Activated CD4-positive, alpha-beta T cell treated with anti-CD3 and anti-CD28 coated beads, Interleukin-2, amount 10 ng/mL, durations not matched to agents 7 days and 5 days (primary cell): ENCODE measurements at places on chromosomes 1 and 21.

DNA sequence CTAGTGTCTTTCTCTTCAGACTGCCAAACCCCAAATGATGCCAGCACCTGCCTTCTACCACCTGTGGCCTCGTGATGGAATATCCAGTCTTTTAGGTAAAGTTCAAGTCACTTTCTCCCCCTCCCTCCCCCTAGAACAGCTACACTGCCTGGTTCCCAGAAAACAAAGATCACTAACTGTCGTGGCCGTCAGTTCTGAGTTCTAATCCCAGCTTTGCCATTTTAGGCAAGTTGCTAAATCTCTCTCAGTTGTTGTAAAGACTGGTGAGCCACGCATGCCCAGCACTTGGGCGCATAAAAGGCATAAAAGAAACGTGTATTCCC, 648 bp upstream of the TRAPPC3 start:
- peak; percentile 13 for DNase-seq

DNA sequence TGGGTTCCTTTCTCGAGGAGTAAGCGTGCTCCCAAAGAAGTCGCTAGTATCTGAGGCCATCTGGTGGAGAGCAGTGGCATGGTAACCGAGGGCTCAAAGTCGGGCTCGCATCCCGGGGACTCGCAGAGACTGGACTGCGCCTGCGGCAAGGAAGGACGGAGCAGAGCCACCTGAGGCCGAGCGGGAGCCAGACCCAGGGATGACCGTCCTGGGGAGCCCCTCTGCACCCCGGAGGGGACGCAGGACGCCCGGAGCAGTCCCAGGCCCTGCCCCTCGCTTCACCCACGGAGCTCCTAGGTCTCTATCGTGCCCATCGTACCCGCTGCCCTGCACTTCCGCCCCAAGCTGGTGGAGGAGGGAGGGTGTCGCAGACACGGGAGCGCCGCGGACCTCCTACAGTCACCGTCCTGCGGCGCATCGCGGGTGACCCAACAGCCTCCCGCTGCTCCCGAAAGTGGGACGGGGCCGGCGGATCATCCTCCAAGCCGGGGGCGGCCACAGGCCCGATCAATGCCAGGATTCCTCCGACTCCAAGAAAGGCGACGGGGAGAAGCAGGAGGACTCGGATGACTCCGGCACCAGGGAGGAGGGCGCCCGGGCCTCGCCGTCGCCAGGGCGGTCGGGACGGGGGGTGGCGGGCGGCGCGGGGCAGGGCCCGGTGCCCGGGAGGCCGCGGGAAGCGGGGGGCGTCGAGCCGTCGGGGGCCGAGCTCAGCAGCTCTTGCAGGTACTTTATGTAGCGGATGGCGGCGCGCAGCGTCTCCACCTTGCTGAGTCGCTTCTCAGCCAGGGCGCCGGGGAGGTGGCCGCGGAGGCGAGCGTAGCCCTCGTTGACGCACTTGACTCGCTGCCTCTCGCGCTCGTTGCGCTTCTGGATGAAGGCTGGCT, 2.3 kb upstream of the CACNA1S start:
- peak; percentile 73 for DNase-seq

- no peak for DNase-seq
Observed at GRCh38 chr1:227272428-227272827, 45.9 kb downstream of the CDC42BPA start.

DNA sequence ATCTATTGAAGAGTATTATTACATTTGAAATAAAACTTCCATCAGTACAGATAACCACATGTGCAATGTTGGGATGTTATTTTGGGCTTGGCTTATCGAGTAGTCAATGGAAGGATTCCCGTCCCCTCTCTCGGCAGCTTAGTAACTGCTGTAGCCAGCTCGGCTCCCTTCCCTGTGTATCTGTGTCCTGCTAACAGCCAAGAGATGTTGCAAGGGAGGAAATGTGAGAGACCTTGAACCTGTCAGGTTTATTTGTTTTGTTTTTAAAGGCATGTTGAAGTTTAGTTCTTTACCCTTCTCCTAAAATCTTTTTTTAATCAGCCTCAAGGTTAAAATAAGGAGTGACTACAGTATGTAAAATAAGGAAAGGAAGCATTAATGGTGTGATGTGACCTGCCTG, 13.6 kb upstream of the TARS2 start:
- no peak for DNase-seq

GRCh38 chr1:18126616-18127015, 19.0 kb downstream of the IGSF21 start:
- no peak for DNase-seq

DNA sequence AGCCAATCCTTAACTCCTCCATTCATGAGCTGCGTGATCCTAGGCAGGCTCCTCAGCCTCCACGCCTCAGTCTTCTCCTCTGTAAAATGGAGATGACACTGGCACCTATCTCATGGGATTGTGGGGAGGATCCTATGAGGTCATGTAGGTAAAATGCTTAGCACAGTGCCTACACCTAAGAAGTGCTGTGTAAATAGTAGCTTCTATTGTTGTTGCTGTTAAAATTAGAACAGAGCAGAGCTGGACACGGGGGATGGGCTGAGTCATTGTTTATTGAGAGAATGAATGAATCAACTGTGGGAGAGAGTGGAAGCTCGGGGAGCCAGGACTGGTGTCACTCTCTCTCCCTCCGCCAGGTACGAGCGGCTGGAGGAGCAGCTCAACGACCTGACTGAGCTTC, 43.0 kb downstream of the TMCC2 start:
- no peak for DNase-seq

DNA sequence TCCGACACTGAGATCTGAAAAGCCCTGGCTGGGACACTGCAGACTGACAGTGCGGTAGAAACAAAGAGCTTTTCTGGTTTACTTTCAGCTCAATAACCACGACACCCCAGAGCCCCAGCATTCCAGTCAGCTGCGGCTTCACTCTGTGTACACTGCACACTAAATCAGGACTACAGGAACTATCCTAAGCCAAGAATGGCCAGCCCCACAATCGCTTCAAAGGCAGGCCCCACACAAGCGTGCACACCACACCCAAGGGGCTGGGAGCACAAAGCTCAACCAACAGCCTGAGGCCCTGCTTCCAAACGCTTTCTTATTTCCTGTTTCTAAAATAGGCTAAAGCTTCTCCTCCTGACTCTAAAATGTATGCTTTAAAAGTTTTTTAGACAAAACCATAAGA, 28.4 kb downstream of the URB1 start:
- no peak for DNase-seq

GRCh38 chr1:82946096-82946605, 1052.8 kb downstream of the TTLL7 start:
- no peak for DNase-seq

- no peak for DNase-seq
Observed at GRCh38 chr1:91795591-91796389, 90.2 kb downstream of the TGFBR3 start.

- no peak for DNase-seq
Observed at GRCh38 chr1:95534985-95535384, 301.0 kb downstream of the RWDD3 start.

GRCh38 chr1:69284508-69284907, 283.2 kb upstream of the LRRC7 start:
- no peak for DNase-seq

DNA sequence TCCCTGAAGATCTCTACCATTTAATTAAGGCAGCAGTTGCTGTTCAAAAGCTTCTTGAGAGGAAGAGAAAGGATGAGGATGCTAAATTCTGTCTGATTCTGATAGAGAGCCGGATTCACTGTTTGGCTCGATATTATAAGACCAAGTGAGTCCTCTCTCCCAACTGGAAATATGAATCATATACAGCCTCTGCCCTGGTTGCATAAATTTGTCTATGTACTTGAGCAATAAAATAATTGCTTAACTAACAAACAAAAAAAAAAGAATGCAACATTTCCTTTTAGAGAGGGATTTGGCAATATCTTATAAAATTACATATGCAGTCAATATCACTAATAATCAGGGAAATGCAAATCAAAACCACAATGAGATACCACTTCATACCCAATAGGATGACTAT, 26.8 kb downstream of the ALDH9A1 start:
- DNase-seq = no peak

- no peak for DNase-seq
Observed at GRCh38 chr1:212879947-212880690, 22.0 kb downstream of the FLVCR1 start.

DNA sequence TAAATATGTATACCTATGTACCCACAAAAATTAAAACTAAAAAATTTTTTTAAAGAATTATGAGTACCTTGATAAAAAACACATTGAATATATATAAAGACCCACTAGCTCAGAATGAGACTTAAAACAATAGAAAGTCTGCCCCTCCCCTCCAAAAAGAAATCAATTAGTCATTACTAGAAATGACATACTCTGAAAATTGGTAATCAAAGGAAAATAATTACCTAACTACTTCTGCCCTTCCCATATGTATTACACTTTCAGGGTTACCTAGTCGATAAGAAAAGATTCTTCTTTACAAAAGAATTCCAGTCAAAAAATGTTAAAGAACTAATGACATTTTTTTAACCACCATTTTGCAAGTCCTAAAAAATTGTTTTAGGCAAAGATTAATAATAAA, 34.7 kb downstream of the VAV3 start:
- DNase-seq = no peak

DNA sequence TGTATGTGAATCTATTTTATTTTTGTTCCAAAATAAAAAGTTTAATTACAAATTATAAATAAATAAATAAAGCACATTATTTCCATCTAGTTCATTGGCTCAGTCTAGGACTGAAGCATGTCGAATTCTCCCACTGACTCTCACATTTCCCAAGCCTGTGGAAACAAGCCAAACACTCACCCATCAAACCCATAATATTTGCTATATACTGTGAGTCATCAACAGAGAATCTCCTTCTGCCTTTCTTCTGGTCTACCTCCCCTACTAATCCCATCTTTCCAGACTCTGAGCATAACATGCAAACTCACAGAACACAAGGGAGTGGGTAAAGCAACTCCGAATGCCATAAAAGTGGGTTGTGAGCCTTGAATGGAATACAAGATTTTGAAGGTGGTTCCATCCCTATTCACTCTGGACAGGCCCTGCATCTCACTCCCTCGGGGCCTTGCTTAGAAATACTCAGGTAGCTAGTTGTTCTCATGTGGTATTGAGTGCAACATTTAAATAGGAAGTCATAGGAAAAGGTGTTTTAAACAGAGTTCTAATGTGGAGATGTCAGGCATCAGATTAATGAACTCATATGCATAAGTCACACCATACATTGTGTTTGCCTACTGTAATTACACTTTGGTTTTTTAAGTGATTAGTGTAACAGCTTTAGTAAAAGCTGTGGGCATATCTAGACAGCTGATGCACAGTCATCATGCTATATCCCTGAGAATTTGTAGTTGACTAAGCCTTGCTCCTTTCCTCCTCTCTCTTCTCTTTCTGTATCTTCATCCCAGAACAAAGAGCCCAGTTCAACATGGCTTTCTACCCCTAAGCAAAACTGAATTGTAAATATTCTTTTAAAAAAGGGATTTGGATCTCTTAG, 47.0 kb downstream of the F5 start:
- DNase-seq = no peak

DNA sequence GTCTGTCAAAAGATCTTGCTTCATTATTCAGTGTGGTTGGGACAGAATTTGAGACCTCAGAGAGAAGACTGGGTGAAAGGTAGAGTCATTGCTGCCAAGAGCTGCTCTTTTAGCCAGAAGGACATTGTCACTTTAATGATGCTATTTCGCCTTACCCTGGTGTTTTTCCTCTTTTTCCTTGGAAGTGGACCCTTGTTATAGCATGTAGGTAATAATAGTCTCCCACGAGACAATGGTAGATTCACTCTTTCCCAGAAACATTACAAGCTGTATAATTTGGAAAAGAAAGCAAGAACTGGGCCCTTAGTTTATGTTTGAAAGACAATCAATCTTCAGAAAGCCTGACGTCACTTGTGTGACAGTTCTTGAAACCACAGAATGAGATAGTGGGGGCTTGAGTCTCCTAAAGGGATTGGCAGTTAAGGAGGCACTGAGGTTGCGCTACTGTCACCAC, 3.8 kb downstream of the SERTAD4 start:
- DNase-seq = no peak

DNA sequence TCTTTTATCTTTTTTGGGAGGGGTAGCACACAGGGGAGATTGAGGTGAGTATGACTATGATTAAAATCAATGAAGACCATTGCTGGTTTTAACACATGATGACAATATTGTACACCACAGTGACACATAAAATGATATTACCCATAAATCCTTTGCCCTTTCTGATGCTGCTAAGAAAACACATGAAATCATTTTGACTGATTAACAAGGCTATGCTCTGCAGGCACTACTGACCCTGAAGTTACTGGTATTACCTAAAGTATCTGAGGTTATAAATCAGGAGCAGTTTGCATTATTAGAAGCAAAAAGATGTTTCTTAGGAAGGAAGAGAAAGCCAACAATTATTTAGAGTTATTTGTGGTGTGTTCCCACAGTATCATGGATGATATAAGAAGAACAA, 701.2 kb upstream of the PTBP2 start:
- no peak for DNase-seq

GRCh38 chr1:96388421-96389310, 332.9 kb upstream of the PTBP2 start:
- DNase-seq = no peak

GRCh38 chr1:87712261-87713010, 383.8 kb downstream of the LMO4 start:
- no peak for DNase-seq

DNA sequence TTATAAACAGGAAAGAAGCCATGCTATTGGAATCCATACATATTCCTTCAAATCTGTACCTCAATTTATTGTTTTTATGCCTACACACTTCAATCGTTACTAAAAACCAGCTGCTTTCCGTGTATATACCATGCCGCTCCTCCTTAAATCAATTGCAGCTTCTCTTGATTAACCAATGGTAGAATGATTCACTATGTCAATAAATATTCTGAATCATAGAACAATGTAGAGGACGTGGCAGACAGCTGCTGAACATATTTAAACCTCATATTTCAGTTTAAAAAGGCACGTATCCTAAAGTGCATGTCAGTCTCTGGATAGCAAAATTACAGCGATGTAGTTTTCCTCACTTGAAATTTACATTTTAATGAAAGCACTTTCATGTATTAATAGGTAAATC, 100.4 kb downstream of the MRPL39 start:
- no peak for DNase-seq

DNA sequence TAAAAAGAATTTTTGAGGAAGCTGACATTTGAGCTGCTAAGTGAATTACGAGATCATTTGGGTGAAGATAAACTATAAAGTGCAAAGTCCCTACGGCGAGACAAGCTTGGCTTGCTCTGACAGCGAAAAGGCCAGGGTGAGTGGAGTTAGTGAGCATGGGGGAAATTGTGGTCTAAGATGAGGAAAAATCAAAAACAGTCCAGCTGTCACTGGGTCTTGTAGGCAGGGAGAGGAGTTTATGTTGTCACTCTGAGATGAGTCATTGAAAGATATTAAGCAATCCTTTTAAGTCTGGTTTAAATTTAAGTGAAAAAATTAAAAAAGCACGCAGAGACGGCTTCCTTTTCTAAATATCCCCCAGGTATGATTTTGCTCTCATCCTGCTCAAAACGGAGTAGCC, 601.9 kb downstream of the MRPL39 start:
- DNase-seq = no peak

GRCh38 chr1:57492586-57493226, 68.8 kb upstream of the DAB1 start:
- DNase-seq = no peak

DNA sequence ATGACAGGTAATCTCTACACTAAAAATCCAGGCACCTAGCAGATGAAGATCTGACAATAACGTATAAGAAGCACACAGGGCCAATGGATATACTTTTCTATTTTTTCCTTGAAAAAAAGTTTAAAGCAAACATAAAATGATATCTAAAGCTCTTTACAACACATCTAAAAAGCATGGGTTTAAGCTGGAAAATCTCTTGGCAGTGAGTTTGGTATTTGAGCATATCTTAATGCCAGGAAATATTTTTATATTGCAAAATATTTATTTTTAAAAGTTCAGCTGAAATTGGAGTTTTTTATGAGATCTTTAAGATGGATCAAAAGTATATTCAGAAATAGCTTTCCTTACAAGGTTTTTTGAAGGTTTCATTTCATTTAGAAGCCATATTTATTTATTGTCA, 40.5 kb downstream of the SLC5A9 start:
- DNase-seq = no peak
